ENCODE measurements at places on chromosomes 11 and 22. TPM values are rescaled to one million over a fixed set of nuclear protein-coding genes. Genes with fewer than 3 reads are reported as not detected.

- peaks cover 57% of the 10 kb centered on the region for H3K4me1 ChIP-seq
- peaks cover 14% of the 10 kb centered on the region for H3K36me3 ChIP-seq
- peak overlapping the region; percentile 79 for H3K27ac ChIP-seq
Measured at GRCh38 chr11:128738942-128739341, 45.1 kb downstream of the FLI1 start.

GRCh38 chr22:48940266-48941032 lies 887.2 kb downstream of the BRD1 start:
- no peak overlapping the region for H3K27ac ChIP-seq
- no peaks in the 10 kb centered on the region for H3K27me3 ChIP-seq
- no peak overlapping the region for H3K4me3 ChIP-seq
- DNase-seq, result no peak

DNA sequence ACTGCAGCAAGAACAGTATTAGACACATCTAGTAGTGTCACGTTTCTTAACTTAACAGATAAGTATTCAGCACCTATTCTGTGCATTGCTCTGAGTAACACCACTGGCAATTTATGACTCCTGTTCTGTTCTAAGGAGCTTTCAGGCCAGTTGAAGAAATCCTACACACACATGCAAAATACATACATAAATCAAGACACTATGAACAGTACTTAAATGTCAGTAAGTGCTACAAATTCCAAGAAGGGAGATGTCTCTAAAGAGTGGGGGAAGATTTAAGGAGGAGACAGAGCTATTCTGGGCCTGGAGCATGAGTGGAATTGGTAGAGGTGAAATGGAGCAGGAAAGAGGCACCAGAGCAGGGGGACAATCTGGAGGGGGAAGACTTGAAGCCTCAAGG lies 46.2 kb upstream of the CLMP start:
- no peak for DNase-seq
- H3K27ac ChIP-seq, result no peak overlapping the region
- H3K27me3 ChIP-seq, result peaks cover 20% of the 10 kb centered on the region
- no peaks in the 10 kb centered on the region for H3K36me3 ChIP-seq
- H3K4me1 ChIP-seq, result peaks cover 4% of the 10 kb centered on the region

PGA5 gene
- total RNA-seq, result not detected

TCN2 gene
- 0.35 TPM for total RNA-seq
